ENCODE measurements at places on chromosomes 5 and 9.

- peak; percentile 63 for DNase-seq
Measured at GRCh38 chr9:4984171-4984620, 876 bp upstream of the JAK2 start.

- DNase-seq: no peak
Measured at GRCh38 chr5:54186912-54187445, 123.4 kb downstream of the ARL15 start.

GRCh38 chr5:4662756-4663155 lies 477.4 kb upstream of the ADAMTS16 start:
- no peak for DNase-seq

DNA sequence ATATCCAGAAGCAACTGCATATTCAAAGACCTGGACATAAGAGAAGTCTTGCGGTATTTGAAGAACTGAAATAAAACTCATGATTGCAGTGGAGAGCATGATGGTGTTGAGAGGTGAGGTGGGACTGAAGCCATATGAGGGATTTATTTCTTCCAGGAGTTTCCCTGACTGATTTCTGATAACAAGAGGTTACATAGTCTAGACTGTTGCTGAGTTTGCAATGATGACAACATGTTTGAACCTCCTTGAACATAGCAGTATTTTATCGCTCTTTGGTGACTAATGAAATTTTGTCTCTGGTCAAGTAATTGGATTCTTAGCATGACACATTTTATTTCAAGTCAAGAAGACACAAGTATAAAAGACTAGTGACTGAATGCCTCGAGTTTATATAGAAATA lies 61.8 kb downstream of the ACTBL2 start:
- no peak for DNase-seq

DNA sequence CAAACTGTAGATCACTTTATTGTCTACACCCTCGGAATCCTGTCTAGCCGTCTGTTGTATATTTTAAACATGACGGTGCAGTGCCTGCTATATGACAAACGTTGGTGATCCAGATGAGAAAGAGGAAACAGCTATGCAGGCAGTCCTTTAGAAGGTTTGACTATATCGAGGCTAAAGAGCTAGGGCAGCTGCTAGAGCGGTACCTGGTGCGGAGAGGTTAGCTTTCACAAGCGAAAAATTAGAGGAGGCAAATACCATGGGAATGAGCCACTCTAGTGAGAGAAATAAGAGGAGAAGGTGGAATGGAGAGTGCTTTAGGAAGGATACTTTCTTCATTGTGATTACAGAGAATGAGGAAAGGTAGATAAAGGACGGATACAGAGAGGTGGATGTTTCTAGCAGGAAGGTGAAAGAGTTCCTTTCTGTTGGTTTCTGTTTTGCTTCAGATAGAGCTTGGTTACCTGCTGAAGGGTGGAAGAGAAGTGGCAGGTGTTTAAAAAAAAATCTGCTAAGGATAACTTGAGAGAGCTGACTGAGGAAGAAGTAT lies 959 bp upstream of the FBXL17 start:
- DNase-seq: no peak

- no peak for DNase-seq
Measured at GRCh38 chr9:88645172-88645878, 110.3 kb downstream of the NXNL2 start.
